ENCODE measurements at places on chromosomes 2 and 18.

GRCh38 chr2:47720036-47720435 is 62.9 kb upstream of the MSH6 start:
- no peak for DNase-seq

- no peak for DNase-seq
Observed at GRCh38 chr18:1261054-1261453, 356.4 kb downstream of the ADCYAP1 start.

GRCh38 chr18:63752636-63753035 is 22.6 kb upstream of the SERPINB7 start:
- no peak for DNase-seq

DNA sequence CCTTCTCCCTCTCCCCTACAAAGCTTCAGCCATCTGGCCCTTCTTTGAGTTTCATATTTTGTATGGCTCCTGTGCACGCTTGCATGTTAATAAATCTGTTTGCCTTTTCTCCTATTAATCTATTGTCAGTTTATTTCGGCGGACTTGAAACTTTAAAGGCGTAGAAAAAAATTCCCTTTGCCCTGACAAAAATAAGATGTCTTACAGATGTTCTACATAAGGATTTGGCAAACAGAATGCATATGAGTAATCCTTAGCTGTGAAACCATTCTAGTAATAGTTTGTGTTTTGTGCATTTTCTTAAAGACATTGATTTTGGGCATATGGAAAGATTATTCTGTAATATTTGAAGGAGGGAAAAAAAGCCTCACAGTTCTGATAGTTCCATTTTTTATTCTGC is 15.0 kb upstream of the BMPR2 start:
- no peak for DNase-seq

- no peak for DNase-seq
Observed at GRCh38 chr18:23971666-23972230, 42.8 kb upstream of the TTC39C start.

DNA sequence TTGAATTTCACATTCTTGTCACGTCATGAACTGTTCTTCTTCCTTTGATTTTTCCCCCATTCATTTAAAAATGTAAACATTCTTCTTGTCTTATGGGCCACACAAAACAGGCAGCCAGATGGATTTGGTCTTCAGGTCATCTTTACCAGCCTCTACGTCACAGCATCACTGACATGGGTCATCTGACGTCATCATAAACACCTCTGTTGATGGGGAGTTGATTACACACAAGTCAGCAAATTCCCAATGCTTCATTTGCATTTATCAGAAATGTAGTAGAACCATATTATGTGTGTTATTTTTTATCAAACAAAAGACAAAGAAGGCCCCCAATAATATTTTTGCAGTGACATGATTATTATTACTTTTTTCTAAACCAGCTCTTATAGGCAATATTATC is 777.9 kb downstream of the DCC start:
- no peak for DNase-seq

- DNase-seq = no peak
Observed at GRCh38 chr2:109700680-109701274, 86.6 kb downstream of the SOWAHC start.

DNA sequence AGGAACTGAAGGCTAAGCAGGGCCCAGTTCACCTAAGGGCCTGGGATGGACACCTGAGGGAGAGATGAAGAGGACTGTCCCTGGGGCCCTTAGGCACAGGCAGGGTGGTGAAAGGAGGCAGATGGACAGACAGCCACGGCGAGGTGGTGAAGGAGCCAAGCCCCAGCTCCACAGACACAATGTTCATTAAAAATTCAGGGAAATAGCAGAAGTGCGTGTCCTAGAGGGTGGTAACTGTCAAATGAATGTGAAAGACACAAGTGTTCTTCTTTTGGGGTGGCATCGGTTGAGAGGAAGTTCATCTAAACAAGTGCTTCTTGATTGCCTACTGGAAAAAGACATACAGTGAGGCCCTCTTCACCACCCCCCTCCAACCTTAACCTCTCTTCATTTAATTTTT is 76.2 kb upstream of the SIX2 start:
- DNase-seq = no peak

DNA sequence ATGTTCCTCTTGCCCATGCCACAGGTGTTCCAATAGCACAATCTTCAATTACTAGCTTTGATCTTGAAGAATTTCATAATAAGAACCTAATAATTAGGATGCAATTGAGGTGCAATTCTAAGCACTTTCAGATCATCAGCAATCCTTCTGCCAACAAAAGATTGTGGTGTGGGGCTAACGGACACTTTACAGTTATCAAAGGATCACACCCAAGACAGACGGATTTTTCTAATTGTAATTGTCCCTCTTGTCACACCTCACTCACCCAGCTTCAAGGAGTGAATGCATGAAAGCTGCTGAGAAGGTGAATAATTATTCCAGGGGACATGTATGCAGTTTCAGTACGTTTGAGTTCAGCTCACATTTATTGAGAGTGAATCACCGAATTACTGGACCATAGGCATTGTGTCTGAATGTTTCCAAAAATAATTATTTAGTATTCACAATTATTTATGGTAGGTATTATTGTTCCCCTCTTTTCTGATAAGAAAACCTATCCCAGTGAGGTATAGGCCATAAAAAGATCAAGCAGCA is 438.5 kb upstream of the TRIB2 start:
- no peak for DNase-seq

DNA sequence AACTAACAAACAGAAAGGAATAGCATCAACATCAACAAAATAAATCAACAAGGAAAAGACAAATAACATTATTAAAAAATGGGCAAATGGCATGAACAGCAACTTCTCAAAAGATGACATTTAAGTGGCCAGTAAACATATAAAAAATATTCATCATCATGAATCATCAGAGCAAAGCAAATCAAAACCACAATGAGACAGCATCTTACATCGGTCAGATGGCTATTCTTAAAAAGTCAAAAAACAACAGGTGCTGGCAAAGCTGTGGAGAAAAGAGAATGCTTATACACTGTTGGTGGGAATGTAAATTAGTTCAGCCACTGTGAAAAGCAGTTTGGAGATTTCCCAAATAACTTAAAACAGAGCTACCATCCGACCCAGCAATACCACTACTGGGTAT is 327.1 kb downstream of the CMPK2 start:
- DNase-seq = no peak

DNA sequence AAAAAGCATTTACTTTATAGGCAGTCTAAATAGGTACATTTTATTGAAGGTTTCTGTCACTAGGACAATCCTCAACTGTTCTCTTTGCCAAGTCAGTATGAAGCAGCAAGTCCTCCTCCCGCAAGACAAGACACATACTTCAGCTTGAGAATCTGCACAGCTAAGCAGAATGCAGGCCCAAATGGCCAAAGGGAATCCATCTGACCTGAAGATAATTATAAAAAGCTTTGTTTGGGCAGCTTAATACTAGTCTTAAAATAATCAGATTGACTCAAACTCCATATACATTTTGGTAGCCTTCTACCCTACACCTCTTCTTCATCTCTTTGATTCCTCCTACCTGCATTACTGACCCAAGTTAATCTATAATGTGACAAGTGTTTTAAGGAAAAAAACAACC is 1.8 kb downstream of the LANCL1 start:
- no peak for DNase-seq

- no peak for DNase-seq
Observed at GRCh38 chr2:232744963-232745362, 31.4 kb downstream of the KCNJ13 start.

- DNase-seq = no peak
Observed at GRCh38 chr2:177106212-177106611, 106.4 kb upstream of the HNRNPA3 start.

GRCh38 chr2:111983478-111984212 is 71.4 kb upstream of the TMEM87B start:
- DNase-seq = no peak

DNA sequence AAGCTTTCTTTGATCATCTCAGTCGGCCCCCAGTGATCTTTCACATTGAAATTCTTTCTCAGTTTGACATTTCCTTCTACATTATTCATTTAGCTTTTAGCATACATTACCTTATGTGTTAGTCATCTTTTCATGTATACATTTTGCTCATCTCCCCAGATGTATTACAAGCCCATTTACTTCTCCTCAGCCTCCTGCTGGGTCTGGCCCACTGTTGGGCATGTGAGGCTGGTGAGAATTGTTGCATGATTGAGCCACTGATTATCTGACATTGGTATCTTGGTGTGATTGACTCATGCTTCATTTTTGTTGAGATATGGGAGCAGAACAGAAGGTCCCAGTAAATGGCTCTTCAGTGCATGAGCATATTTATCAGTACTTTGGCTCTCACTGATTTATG is 300.1 kb upstream of the DDX18 start:
- DNase-seq = no peak

GRCh38 chr18:48342581-48342980 is 66.6 kb downstream of the ZBTB7C start:
- DNase-seq = no peak

- no peak for DNase-seq
Observed at GRCh38 chr2:234448506-234449184, 48.2 kb downstream of the ARL4C start.

GRCh38 chr18:69399253-69399652 is 1.4 kb upstream of the DOK6 start:
- DNase-seq = no peak

GRCh38 chr18:63292831-63293683 is 26.5 kb downstream of the BCL2 start:
- no peak for DNase-seq

DNA sequence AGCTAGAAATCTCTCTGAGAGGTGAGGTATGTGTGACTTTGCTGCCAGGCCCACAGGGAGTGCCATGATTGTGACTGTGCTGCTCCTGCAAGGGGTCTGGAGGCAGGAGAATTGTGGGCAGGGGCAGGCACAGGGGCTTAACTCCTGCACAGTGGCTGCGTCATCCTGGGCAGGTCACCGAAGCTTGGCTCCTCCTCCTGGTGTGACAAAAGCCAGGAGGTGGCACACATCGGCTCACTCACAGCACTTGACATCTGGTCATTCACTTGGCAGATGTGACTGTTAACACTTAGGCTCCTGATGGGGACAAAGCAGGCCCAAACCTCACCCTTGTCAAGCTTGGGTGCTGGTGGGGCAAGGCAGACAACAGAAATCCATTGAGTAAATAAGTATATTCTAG is 36.4 kb upstream of the GLI2 start:
- DNase-seq = no peak

DNA sequence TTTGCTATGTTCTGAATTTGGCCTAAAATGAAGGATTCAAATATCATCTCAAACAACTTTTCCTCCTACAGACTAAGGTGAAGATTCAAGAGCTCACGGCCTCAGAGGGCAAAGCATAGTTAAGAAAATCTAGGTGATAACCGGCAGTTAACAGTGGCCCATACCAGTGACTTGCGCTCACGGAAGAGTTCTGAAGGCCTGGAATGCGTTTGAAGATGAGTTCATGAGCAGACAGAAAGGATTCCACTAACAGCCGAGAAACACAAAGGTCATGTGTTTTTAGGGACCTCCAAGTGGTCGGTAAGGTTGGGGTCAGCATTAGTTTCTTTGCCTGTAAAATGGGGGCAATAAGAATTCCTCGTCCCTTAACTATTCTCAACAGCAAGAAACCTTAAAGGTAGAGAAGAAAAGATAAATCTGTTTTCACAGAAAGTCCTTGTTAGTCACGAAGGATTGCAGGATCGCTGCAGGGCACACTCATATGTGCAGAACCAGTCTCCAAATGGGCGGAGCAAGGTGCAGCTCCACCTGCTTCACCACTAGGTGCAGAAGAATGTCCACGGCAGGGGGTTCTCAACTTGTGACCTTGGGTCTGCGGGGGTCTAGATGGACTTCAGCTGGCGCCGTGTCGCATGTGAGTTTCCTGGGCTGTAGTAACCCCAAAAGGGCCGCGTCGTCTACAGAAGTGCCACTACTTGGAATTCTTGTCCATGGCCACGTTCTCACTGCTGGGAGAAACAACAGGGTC is 708 bp upstream of the RPIA start:
- no peak for DNase-seq

- DNase-seq = no peak
Observed at GRCh38 chr2:169975221-169975620, 148.0 kb downstream of the UBR3 start.

DNA sequence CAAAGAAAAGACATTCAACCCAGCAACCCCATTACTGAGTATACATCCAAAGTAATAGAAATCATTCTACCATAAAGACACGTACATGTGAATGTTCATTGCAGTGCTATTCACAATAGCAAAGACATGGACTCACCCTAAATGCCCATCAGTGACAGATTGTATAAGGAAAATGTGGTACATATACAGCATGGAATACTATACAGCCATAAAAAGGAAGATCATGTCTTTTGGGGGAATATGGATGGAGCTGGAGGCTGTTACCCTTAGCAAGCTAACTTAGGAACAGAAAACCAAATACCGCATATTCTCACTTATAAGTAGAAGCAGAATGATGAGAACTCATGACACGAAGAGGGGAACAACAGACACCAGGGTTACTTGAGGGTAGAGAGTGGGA is 145.9 kb downstream of the GULP1 start:
- DNase-seq = no peak

DNA sequence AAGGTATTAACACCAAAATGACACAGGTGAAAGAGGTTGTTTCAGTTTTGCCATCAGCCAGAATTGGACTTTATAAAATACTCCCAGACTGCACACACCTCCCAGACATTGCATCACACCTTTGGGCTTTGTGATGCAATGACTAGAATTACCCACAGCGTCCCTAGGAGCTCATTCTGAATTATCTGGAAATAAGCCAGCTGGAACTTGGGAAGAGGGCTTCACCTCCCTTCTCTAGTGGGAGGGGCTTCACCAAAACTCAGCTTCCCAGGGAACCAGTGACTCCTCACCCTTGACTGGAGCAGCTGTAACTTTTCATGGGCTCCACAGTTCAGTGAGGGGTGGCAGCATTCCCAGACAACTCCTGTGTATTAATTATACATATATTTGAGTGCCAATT is 83.1 kb upstream of the BZW1 start:
- no peak for DNase-seq

- DNase-seq = no peak
Observed at GRCh38 chr2:193963472-193964119, 1693.4 kb upstream of the SLC39A10 start.

- DNase-seq = no peak
Observed at GRCh38 chr2:160022162-160022561, 40.3 kb downstream of the PLA2R1 start.

DNA sequence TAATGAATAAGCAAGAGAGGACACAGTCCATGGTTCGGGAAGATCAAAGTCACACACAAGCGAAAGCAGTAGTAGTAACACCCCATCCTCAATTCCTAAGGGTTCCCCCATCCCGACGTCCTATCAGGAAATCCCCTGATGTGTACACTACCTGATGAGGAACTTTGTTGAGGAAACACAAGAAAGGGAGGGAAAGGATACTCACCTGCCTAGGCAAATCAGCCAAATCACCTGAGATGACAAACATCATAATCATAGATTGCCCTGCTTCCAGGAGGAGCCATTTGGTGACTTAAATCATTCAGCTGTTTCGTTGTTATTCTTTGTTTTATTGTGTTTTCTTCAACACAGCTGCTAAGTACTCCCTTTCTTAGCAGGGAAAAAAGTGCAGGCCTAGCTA is 55.5 kb upstream of the SPOPL start:
- no peak for DNase-seq

GRCh38 chr18:76720683-76721082 is 101.7 kb upstream of the ZNF236 start:
- DNase-seq = no peak
